LoVo (cell line): ENCODE measurements at places on chromosomes 2 and 18.

GRCh38 chr2:75199428-75200011, at the start of gene TACR1:
TSS of gene TACR1 (minus strand) at chr2:75199520. CDS start at chr2:75198934, 586 bp downstream.
- no peak for DNase-seq

DNA sequence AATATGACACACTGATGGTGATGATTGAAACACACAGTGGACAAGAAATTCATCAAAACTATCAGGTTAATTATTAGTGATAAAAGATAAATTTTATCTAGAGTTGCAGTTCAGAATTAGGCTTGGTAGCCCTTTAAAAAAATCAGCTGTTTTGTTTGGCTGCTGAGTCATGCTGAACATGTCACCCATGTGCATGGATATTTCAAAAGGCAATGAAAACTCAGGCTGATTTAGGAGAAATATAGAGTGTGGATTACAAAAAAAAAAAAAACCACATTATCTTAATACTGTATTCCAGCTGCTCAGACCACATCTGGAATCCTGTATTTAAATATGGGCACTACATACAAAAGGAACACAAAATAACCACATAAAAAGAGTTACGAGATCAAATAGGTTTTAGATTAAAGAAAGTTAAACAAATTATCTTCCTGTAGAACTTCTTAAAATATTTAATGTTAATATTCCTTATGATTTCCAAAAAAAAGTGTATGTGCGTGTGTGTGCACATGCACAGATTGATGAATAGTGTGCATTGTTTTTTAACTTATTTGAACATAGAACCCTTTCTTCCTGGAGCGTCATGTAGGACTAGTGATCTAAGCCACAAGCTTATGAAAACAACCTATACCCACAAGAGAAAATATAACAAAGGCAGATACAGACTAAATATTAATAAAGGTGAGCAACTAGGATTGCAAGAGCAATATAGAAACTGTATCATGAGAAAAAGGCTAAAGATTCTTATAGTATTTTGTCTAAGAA, 186.2 kb downstream of the STK39 start:
- DNase-seq, result no peak

GRCh38 chr2:41949883-41950665, 97.7 kb upstream of the PKDCC start:
- no peak for DNase-seq

GRCh38 chr2:3427272-3427671, 47.8 kb downstream of the TRAPPC12 start:
- no peak for DNase-seq

- DNase-seq, result no peak
These were observed 107.6 kb downstream of the SMAD7 start for GRCh38 chr18:48843162-48843561.

GRCh38 chr2:215422676-215423075, 13.2 kb downstream of the FN1 start:
- no peak for DNase-seq

- no peak for DNase-seq
These were observed 29.4 kb downstream of the STAT1 start for GRCh38 chr2:190984595-190984994.

DNA sequence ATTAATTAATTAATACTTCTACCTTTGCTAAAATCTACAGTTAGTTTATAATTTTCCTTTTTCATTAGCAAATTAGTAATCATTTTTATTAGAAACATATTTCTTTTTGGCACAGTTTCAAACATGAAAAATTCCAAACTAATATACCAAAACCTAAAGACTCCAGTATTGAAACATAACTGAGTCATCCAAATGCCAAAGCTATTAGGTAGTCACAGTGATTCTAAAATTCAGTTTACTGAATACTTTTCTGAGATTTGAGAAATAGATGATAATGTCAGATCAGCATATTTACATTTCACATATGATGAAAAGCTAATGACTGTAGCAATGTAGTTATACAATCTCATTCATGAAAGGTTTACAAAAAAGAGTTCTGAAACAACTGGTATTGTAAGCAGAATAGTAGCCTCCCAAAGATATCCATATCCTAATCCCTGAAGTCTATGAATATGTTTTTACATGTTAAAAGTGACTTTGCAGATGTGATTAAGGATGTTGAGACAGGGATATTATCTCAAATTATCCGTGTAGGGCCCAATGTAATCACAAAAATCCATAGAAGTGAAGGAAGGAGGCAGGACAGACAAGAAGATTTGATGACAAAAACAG, 680.2 kb upstream of the CHAC2 start:
- DNase-seq, result no peak

DNA sequence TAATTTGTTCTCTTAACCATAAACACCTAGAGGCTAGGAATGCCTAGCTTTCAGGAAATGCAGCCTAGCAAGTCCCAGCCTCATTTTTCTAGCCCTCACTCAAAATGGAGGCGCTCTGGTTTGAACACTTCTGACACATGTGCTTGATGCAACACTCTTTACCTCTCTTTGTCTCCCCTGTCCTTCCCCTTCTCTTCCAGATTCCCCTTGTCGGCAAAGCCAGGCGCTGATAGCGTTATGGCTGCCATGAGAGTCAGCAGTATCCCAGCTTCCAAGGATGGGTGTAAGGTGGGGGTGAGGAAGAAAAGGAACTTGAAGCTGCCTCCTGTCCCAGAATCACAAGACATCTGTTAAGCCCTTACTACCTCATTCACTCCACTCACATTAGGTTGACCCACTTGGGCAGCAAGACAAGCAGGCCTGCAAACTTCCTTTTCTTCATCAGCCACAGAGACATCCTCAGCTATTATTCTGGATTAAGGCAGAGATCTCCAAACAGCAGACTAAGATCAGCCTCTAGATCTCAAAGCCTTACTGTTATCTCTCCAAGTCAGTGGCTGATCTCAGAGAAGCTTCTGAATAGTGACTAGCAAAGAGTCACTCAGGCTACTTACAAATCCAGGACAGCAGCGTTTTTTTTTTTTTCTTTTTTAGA, 1.9 kb upstream of the ST3GAL5 start:
- DNase-seq, result no peak

DNA sequence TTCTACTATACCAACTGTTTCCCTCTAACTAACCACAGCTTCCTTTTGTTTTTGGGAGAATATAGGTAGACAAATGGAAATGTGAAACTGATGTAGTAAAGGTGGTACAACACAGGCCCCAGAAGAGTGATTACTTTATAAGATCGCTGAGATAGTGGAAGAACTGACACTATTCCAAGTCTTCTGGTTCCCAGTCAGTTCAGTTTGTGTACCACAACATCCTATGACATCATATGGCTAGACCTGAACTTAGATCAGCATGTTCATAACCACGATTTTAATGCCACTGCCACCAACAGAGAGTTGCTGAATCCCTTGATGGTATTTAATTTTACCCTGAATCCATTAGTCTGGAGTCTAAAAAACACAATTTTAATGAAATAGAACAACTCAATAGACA, 328.9 kb downstream of the GPD2 start:
- no peak for DNase-seq

DNA sequence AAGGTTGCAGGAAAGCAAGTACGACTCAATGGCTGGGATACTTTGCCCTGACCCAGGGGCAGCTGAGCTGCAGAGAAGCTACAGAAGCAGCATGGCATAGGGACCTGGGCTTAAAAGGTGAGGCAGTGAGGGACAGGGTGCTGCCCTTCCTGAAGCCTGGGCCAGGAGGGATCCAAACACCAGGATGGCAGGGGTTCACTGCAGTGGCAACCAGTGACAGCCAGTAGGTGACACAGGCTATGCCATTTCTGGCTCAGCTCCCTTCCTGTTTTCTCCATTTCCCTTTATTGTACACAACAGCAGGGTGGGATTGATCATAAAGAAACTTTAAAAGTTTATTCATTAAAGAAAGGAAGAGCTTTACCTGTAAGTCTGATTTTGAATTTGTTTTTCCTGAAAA, 48.8 kb downstream of the CABYR start:
- no peak for DNase-seq

DNA sequence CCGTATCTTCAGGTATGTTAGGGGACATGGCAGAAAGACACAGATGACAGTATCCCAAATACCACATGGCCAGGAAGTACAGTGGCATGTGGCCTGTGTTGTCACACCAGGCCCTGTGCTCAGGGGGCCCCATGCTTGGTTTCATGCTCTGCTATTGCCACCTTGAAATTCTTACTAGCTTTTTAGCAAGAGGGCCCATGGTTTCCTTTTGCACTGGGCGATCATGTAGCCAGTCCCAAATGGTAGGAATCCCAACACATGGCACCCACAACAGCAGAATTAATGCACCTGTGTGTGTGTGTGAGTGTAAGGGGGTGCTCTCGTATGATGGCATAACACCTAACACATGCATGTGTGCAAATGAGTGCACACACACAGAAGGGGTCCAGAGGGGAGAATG, 39.2 kb downstream of the MYO7B start:
- DNase-seq, result no peak

GRCh38 chr2:173991856-173992588, 26.8 kb upstream of the SP3 start:
- DNase-seq, result no peak

GRCh38 chr18:68822926-68823325, 25.0 kb downstream of the CCDC102B start:
- no peak for DNase-seq

- DNase-seq, result no peak
These were observed 413.6 kb upstream of the TCF4 start for GRCh38 chr18:56001576-56001975.

GRCh38 chr18:3016585-3017297, 3.8 kb upstream of the LPIN2 start:
- no peak for DNase-seq

DNA sequence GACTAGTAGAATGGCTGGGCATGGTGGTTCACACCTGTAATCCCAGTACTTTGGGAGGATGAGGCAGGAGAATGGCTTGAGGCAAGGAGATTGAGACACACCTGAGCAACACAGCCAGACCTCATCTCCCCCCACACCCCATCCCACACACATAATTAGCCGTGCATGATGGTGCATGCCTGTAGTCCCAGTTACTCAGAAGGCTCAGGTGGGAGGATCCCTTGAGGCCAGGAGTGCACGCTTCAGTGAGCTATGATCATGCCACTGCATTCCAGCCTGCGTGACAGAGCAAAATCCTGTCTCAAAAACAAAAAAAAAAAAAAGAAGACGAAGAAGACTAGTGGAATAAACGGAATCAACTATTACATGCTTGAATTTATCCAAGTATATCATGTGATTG, 150.0 kb downstream of the STK39 start:
- no peak for DNase-seq

GRCh38 chr2:206388698-206389097, 54.6 kb upstream of the ADAM23 start:
- DNase-seq, result no peak

DNA sequence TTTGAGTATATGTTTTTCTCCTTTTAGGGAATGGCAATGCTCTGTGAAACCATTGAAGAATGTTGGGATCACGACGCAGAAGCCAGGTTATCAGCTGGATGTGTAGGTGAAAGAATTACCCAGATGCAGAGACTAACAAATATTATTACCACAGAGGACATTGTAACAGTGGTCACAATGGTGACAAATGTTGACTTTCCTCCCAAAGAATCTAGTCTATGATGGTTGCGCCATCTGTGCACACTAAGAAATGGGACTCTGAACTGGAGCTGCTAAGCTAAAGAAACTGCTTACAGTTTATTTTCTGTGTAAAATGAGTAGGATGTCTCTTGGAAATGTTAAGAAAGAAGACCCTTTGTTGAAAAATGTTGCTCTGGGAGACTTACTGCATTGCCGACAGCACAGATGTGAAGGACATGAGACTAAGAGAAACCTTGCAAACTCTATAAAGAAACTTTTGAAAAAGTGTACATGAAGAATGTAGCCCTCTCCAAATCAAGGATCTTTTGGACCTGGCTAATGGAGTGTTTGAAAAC, 82.3 kb downstream of the ACVR2A start:
- DNase-seq, result no peak

DNA sequence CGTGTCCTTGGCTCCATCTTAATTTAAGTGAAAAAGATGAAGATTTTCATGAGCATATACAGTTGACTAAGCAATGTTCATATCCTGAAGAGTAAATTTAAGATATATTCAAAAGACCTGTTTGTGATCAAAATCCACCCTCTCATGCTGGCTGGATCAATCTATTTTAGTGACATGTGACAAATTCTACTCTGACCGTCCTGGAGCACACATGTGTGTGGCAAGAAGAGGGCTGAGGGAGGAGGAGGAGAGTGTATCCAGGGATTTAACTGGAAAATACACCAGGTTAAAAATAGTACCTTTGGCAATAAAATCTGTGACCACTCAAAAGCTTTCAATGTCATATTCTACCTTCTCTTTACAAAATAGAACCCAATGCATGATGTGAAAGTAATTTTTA, 228.7 kb downstream of the PID1 start:
- no peak for DNase-seq

DNA sequence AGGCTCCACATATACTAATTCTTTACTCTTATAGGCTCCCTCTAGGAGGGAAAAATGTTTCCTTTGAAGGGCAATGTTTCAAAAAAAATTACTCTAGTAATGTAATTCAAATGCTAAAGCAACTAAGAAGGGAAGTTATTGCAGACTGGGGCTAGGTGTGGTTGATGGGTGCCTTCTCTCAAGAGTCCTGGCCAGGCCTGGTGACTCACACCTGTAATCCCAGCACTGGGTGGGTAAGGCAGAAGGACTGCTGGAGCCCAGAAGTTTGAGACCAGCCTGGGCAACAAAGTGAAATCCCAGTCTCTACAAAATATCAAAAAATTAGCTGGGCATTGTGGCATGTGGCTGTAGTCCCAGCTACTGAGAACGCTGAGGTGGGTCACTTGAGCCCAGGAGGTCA, 31.2 kb upstream of the CDKL4 start:
- DNase-seq, result no peak

DNA sequence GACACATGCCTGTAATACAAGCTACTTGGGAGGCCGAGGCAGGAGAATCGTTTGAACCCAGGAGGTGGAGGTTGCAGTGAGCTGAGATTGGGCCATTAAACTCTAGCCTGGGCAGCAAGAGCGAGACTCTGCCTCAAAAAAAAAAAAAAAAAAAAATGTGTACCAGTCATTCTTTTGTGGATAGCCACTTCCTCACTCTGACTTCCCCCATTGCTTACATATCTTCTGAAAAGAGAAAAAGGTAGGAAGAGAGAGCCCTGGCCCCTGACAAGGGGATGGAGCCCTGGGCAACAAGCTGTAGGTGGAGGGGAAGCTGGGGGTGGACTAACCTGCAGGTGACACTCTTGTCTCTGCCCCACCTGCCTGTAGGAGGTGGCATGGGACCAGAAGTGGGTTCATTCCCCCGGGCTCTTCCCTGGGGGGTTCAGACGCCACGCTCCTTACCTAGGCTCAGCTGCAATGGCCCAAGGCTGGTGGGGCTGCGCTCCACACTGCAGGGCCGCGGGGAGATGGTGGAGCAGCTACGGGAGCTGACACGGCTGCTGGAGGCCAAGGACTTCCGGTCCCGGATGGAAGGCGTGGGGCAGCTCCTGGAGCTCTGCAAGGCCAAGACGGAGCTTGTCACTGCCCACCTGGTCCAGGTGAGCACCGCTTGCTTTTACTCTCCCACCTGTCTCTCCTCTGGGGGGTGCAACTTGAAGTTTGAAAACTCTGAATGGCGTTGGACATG, 39.1 kb downstream of the PCARE start:
- DNase-seq, result no peak

DNA sequence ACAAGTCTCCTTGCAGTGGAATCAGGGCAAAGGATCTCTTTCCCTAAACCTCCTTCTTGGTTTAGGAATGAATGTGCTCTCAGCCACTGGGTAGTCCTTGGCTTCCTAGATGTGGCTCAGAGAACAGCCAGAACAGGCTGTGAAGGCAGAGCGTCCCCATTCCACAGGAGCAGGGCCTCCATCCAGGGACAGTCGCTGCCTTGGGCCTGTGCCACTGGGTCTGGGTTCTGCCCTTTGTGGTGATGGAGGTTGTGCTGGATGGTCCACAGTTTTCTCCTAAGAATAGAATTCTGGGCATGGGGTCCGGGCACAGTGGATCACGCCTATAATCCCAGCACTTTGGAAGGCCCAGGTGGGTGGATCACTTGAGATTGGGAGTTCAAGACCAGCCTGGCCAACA, 516.5 kb upstream of the RAB6C start:
- DNase-seq, result no peak
